ENCODE measurements at places on chromosomes 1 and 21.

DNA sequence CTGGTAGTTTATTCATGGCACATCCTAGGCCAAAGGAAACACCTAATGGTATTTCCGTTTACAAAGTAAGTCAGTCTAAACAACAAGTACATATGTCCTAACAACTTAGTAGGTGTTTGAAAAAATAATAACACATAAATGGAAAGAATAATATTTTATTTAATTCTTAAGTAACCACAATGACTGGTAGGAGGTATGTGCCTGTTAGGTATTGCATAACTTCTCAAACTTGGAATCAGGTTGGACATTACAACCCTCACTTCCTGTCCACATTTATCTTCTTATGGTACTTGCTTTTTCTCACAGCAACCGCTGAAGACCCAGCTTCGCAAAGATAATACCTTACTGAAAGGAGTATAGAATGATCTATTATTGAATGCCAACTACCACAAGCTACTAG is 64.2 kb downstream of the VPS13D start:
- no peak for DNase-seq

- no peak for DNase-seq
Measured at GRCh38 chr1:24207709-24208108, 20.6 kb upstream of the IFNLR1 start.

- no peak for DNase-seq
Measured at GRCh38 chr1:61638296-61638695, 86.6 kb downstream of the TM2D1 start.

DNA sequence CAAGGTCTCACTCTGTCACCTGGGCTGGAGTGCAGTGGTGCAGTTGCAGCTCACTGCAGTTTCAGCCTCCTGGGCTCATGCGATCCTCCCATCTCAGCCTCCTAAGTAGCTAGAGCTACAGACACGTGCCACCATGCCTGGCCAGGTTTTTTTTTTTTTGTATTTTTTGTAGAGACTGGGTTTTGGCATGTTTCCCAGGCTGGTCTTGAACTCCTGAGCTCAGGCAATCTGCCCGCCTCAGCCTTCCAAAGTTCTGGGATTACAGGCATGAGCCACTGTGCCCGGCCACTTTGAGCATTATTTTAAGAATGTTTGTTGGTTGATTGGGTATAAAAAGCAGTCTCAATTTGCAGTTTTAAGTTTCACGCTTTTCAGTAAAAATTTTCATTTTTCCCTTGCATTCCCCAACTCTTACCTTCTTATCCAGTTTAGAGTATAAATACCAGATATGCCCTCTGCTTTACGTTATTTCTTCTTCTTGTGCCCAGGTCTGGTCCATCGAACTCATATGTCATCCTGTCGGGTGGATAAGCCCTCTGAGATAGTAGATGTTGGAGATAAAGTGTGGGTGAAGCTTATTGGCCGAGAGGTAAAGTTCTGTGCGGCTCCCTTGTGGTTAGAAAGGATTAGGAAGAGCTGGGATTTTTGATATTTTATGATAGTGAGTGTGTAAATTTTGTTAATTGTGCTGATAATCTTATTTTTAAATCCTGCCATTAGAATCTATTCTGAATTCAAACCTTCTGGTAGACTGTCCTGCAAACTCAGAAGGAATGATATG is 36.0 kb downstream of the FABP3 start:
- no peak for DNase-seq

DNA sequence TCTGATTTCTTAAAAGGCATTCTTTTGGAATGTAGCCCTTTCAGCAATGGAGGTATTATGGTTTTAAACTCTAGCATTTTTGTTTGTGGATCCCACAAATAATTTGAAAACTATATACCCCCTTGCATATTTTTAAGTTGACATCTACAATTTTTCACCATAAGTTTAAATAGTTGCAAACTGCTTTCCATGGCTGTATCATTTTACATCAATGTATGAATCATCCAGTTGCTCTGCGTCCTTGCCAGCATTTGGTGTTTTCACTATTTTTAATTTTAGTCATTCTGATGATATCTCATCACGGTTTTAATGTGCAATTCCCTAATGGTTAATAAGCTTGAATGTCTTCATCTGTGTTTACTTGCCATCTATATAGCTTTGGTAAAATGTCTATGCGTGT is 20.7 kb downstream of the DIPK1A start:
- no peak for DNase-seq

- no peak for DNase-seq
Measured at GRCh38 chr1:221227460-221227859, 348.2 kb downstream of the HLX start.

- DNase-seq: no peak
Measured at GRCh38 chr1:87872692-87873091, 544.0 kb downstream of the LMO4 start.

- no peak for DNase-seq
Measured at GRCh38 chr1:39003794-39004193, 12.7 kb downstream of the AKIRIN1 start.

DNA sequence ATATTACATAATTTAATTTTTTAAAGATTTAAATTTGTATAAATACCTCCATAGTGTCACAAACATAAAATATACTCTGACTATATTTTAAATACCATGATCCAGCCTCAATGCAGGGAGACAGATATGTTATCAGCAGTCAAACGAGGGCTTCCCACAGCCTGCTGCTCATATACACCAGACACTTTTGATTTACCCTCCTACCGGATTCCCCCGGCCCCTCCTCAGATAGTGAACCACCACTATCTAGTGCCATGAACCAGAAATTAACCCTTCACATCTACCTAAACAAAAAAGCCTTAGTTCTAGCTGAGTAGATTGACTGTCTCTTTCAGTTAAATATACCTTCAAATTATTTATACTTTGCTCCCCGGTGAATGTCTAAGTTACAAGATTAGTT is 52.4 kb upstream of the C1orf53 start:
- DNase-seq: no peak

- DNase-seq: no peak
Measured at GRCh38 chr1:14955402-14955801, 198.1 kb upstream of the TMEM51 start.

- DNase-seq: no peak
Measured at GRCh38 chr1:35885961-35886558, 3.1 kb downstream of the AGO1 start.

- no peak for DNase-seq
Measured at GRCh38 chr1:1191734-1192133, 14.7 kb downstream of the TNFRSF18 start.

DNA sequence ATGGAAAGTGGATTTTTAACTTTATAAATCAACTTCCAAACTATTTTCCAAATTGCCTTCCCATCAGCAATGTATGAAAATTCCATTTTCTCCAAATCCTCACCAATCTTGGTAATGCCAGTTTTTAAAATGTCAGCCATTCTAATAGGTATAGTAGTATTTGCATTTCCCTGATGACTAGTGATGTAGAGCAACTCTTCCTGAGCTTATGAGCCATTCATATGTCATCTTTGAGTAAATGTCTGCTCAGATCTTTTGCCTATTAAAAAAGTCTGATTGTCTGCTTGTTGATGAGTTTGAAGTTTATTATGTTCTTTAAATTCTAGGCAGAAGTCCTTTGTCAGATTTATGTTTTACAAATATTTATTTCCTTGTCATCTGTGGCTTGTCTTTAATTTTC is 54.7 kb downstream of the KDM1A start:
- no peak for DNase-seq

- DNase-seq: no peak
Measured at GRCh38 chr1:53134042-53134485, 8.4 kb downstream of the SLC1A7 start.

DNA sequence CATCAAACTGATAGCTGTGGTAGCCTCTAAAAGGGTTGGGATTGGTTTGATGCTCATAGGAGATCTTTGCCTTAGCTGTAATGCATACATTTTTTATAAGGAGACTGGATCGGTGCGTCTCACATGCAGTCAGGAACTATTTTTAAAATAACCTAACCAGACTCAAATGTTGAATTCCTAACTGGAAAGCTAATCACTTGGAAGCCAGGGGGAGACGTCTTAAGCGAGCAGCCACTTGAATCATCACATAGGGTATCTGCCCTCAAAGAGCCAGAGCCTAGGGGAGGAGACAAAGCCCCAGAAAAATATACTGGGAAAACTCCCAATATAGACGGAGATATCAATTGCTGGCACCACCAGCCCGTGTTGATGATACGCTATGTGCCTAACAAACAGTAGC is 61.7 kb upstream of the PUM1 start:
- DNase-seq: no peak

- no peak for DNase-seq
Measured at GRCh38 chr1:158095737-158096335, 84.9 kb upstream of the CD1D start.

- DNase-seq: no peak
Measured at GRCh38 chr1:231157311-231157710, 4.5 kb upstream of the TRIM67 start.

GRCh38 chr1:175499595-175500382 is 243.6 kb downstream of the TNR start:
- DNase-seq: no peak

GRCh38 chr21:40152476-40152875 is 285.2 kb downstream of the PCP4 start:
- DNase-seq: no peak

GRCh38 chr1:75707191-75707590 is 17.3 kb upstream of the ACADM start:
- DNase-seq: no peak

DNA sequence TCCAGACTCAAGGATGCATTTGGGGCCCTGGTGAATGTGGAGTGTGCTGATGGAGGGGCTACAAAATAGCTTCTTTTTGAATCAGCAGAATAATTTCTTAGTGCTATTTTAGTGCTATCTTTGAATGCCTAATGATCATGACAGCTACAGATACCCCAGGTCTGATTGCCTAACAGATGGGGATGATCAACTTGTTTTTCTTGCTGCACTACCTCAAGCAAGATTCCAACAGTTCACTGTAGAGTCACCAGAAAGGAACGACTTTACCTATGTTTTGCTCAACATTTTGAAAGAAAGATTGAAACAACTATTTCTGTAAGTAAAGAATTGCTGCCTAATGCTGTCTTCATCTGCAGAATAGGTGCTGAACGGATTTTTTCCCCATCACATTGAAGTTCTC is 42.6 kb upstream of the VAV3 start:
- DNase-seq: no peak
